ENCODE measurements at places on chromosomes 13 and 19. TPM values are rescaled to one million over a fixed set of nuclear protein-coding genes. Genes with fewer than 3 reads are reported as not detected.

DNA sequence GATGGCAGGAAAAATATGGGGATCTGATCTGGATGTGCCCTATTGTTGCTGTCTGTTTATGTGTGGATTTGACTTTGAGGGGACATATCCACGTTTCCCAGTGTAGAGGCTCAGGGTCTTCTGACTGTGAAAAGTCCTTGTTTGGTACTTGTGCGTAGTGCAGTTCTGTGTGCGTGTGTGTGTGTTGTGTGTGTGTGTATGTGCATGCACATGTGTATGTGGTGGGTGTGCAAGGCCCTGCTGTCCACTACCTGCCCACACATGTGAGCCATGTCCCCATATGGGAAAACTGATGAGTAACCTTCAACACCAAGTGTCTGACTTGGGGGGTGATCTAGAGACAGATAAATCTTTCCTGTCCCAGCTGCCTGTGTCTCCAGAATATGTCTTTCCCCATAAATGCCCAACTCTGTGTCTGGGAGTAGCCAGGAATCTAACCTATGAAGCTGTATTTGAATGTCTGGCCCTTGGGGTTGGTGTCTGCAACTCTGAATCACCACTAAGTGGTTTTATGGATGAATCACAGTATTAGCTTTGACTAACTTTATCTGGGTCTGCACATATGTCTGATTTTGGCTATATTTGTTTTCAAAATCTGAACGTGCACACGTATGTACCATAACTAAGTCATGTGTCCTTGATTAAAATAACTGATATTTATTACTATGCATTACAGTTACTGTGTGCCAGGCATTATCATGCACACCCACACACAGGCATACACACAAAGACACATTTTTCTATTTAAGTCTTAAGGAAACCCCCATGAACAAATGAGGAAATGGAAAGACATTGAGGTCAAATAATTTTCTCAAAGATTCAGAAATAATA, 17.4 kb downstream of the KLK2 start:
- DNase-seq = no peak

DNA sequence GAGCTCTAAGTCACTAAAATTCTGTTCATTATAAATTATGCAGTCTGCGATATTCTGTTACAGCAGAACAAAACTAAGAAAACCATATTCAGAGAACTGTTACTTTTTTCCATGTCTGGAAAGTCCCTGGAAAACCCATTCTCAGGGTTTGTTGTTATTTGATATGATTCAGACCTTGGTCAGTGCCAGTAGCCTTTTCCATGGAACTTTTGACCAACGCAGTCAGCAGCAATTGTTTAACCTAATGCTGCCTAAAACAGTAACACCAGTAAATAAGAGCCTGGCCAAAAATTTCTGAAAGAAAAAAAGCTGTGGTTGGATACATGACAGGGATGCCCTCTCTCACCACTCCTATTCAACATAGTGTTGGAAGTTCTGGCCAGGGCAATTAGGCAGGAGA, 402.7 kb downstream of the TBC1D4 start:
- peak; percentile 26 for DNase-seq

GRCh38 chr19:28358633-28359032, 854.3 kb downstream of the UQCRFS1 start:
- peak; percentile 8 for DNase-seq

The SPIB gene
- 0.90 TPM for polyA plus RNA-seq

GRCh38 chr13:50867637-50867945, 24.1 kb upstream of the DLEU7 start:
- no peak for DNase-seq

The ELANE gene
- 0.67 TPM for polyA plus RNA-seq

DNA sequence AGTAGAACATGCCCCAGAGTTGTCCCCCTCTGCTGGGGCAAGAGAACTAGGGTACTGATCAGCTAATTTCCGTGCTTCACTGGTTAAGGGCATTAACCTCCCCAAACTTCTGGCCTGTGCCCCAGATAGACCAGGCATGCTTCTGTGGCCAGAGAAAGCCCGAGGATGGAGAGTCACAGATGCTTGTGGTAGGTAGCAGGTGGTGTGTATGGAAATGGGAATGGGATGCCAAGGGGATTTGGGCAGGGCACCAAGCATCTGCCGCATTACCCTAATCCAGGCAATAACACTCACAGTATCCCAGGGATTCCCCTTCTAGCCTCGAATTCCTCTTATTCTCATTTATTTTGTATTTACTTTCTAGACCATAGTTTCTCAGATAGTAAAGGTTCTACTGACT, 124.8 kb upstream of the KLF12 start:
- DNase-seq = peak; percentile 16

DNA sequence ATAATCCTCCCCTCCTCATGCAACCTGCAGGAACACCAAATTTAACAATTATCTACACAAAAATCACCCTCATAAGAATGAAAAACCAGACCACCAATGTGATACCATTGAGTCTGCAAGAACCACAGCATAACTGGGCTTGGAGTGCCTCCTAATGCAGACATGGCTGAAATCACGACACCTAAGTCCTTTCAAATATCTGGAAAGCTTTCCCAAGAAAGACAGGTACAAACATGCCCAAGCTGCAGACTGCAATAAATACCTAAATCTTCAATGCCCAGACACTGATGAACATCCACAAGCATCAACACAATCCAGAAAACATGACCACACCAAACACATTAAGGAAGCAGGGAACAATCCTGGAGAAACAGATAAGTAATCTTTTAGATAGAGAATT, 417.1 kb downstream of the LMO7 start:
- no peak for DNase-seq

- no peak for DNase-seq
Measured at GRCh38 chr13:42645717-42646116, 71.8 kb downstream of the TNFSF11 start.

DNA sequence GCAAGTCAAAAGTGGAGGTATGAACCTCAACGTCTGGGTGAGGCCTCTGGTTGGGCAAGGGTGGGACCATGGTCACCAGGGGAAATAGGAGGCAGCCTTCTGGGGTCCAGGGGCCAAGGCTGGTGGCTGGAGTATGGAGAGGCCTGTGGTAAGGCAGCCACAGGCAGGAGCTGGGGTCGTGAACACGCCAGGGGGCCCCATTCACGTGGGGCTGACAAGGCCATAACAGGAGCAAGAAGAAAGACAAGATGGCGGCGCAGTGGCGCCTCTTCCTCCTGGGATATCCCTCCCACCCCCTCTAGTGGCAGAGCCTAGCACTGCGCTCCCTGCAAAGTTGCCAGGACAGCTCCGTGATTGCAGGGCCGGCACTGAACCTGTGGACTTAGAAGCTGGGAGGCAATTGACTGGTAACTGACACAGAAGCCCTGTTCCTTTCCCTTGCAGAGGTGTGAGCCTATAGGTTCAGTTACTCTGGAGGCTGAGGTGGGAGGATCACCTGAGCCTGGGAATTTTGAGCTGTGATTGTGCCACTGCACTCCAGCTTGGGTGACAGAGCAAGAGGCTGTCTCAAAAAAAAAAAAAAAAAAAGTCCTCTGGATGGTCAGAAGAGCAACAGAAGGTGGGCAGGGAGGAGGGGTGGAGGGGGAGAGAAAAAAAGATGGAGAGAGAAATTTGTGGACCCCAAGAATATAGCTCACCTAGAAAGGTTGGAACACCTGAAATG, 19.7 kb upstream of the EDDM13 start:
- peak; percentile 51 for DNase-seq

GRCh38 chr19:35901055-35901644, 810 bp upstream of the NFKBID start:
- no peak for DNase-seq

The ELSPBP1 gene
- not detected for polyA plus RNA-seq

GRCh38 chr19:48887861-48888612, 10.5 kb downstream of the TULP2 start:
- no peak for DNase-seq

- no peak for DNase-seq
Measured at GRCh38 chr19:52687684-52688083, 47.2 kb downstream of the ZNF611 start.

- no peak for DNase-seq
Measured at GRCh38 chr13:60467098-60467497, 70.1 kb downstream of the TDRD3 start.

DNA sequence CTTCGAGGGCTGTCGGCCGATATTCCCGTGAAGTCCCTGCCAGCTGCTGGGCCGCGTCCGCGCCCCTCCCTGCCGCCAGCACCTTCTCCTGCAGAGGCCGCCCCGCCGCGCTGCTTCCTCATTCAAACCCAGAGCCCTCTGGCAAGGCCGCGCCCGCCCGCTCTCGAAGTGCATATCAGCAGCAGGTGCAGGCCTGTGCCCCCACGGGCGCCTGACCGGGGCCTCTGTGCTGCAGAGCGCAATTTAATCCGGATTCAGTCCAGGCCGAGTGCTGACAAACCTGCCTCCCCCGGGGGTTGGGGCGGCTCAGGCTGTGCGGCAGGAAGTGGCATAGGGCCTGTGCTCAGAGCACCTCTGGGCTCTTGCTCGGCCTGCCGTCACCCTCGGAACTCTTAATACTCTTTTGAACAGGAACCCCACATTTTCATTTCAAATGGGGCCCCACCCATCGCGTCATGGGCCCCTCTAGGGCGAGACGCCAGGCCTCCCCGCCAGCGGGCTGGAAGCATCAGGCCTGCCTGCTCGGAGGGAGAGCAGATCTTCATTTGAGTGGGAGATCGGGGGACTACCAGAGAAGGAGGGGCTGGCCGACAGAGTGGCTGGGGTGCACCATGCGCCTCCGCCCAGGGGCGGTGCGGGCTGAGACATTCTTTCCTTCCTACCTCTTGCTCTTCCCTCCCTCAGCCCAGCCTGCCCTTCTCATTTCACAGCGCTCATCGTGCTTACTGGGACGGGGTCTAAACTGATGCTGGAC, 125.7 kb downstream of the TNFRSF19 start:
- peak; percentile 62 for DNase-seq

DNA sequence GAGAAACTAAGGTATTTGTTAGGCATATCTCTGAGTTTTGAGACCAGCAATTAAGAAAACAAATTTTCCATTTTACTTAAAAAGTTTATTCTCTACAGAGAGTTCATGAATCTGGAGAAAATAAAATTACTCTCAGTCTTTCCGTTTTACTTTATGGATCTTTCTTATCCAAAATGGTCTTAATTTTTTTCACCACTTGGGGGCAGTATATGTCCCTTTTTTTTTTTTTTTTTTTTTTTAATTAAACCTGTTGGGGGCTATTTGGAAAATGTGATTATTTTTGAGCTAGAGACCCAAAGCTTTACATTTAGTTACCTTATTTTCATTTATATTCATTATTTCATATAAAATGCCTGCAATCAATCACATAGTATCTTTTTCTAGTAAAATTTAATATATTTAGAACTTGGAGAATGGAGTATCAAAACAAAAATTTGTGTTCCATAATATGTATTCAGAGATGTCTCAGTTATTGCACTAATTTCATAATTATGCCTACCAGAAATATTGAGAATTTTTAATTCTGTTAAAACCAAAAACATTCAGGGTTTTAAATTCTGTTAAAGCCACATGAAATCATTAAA, 27.1 kb downstream of the PIBF1 start:
- peak; percentile 38 for DNase-seq

DNA sequence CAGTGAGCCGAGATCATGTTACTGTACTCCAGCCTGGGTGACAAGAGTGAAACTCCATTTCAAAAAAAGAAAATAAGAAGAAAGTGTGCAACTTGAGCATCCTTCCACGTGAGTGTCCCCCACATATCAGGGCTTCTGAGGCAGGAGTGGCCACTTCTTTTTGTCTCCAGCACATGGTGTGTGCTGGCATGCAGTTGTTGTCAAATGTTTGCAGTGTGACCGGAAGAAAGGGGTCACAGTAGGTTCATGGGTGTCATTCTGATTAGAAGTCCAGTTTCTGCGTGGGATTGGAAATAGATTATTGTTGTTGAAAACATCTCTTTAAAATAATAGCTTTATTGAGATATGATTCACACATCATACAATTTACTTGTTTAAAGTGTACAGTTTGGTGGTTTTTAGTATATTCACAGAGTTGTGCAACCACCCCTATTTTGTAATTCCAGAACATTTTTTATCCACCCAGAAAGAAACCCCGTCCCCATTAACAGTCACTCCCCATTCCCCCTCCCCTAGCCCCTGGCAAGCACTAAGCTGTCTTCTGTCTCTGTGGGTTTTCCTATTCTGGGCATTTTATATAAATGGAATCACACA, 2.2 kb downstream of the CRTC1 start:
- DNase-seq = no peak

The COL4A2 gene
- 429 TPM for polyA plus RNA-seq

The NCR1 gene
- polyA plus RNA-seq = 0.10 TPM

DNA sequence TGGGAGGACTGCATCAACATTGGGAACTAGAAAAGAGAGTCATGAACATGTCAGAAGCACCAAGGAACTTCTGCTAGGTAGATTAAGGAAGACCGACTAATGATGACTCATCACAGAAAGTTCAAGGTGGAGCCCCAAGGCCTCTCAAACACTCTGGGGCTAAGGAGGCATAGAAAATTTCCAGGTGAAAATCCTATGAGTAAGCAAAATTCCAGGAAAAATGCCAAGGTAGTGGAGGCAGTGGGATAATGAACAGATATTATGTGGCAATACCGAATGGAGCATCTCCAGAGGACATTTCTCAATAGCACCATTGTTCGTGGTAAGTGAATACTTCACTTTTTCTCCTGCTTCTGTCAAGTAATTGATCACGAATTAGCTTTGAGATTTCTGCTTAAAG, 336.5 kb downstream of the MZT1 start:
- no peak for DNase-seq

The LCP1 gene
- 10.3 TPM for polyA plus RNA-seq

GRCh38 chr19:45779231-45780145, 2.8 kb downstream of the DMPK start:
- peak; percentile 60 for DNase-seq

- DNase-seq = peak; percentile 78
Measured at GRCh38 chr13:106373989-106374572, 161.4 kb downstream of the EFNB2 start.

DNA sequence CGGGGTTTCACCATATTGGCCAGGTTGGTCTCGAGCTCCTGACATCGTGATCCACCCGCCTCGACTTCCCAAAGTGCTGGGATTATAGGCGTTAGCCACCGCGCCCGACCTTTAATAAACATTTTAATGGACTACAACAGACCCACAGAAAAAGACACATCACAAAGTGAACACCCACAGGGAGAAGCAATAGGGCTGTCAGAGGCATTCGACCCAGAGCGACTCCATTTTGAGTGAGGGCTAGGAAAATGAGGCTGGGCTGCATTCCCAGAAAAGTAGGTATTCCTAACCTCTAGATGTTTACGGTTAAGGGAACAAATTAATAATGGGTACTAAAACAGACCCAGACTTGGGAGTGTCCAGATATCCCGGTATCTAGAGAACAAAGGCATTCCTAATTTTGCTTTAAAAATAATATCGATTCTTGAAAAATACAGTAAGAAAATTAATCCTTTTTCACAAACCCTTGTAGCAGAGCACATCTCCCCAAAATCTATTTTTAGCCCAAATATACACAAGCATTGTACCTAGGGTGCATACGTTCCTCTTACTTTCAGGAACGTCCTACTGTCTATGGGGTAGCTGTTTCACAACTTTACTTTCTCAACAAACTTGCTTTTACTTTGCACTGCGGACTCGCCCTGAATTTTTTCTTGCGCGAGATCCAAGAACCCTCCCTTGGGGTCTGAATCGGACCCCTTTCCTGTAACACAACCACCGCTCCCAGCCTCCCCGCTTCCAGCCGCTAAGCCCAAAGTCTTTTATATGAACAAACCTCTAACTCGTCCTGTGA, 811 bp upstream of the ZNF8 start:
- peak; percentile 23 for DNase-seq
